ENCODE measurements at places on chromosomes 3 and 15.

DNA sequence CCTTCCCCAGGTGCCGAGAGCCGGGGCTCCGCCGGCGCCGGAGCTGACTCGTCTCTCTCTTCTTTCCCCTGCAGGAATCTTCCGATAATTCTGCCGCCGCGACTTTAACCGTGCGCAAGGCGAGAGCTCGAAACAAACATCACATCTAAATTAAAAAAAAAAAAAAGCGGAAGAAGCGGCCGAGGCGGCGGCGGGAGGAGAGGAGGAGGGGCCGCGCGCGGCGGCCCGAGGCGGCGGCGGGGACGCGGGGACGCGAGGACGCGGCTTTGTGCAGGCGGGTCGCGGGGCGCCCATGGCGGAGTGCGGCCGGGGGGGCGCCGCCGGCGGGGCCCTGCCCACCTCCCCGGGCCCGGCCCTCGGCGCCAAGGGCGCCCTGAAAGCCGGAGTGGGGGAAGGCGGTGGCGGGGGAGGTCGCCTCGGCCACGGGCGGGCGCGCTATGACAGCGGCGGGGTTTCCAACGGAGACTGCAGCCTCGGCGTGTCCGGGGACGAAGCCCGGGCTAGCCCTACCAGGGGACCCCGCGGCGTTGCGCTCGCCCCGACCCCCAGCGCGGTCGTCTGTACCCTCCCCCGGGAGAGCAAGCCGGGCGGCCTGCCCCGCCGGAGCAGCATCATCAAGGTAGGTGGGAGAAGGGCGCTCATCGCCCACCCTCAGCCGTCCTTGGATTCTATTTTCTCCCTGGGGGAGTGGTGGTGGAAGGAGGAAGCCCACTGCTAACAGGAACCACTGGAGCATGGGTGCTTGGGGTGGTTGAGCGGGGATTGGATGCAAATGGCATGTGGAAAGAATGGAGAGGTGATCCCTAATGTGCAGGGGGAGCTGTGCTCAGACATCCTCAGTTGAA lies at the start of gene PLCL2:
Gene PLCL2 (plus strand): TSS at position 208 of the 845 bp plus-strand sequence. CDS start 85 bp downstream, at position 293.
- DNase-seq = peak; percentile 85

GRCh38 chr3:113264283-113265131 lies 53.1 kb downstream of the BOC start:
- peak; percentile 78 for DNase-seq

- DNase-seq = no peak
Measured at GRCh38 chr3:52453496-52454249, at the start of gene TNNC1. TSS of gene TNNC1 (minus strand) at chr3:52454041. CDS start at chr3:52454015, 26 bp downstream.

DNA sequence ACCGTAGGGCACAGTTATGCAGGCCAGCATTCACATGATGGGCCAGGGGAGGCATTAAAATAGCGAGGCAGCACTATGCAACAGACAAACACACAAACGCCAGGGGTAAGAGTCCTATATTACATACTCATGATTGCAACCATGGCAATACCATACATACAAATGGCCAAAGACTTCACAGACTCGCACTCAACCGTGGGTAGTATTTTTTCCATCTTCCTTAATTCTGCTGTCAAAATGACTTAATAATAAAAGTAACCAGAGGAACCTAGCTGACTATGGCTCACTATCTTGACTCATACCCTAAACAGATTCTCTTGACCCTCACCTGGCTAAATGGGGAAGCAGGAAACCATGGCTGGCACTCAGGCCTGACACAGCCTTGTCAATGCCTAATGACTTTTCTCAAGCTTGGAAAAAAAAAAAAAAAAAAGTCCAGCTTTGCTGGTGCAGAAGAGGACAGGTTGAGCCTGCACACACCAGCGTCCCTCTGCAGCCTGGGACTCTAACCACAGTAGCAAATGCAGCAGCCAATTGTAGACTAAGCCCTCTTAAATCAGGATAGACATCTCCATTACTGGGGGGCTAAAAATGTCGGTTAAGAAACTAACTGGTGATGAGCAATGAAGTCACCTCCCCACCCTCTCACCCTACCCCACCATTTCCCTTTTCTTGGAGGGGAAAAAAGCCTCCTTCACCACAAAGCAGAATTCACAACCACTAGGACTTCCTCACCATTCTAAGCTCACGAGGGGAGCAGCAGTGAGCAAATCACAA lies 23.1 kb downstream of the CCDC12 start:
- DNase-seq = no peak

- no peak for DNase-seq
Measured at GRCh38 chr3:78823434-78823833, 944.4 kb downstream of the ROBO1 start.
